ENCODE measurements at places on chromosomes 3 and 15. TPM values are rescaled to one million over a fixed set of nuclear protein-coding genes. Genes with fewer than 3 reads are reported as not detected.
A peak's percentile ranks its signal among the peaks of the same experiment; 100 is the strongest.

DNA sequence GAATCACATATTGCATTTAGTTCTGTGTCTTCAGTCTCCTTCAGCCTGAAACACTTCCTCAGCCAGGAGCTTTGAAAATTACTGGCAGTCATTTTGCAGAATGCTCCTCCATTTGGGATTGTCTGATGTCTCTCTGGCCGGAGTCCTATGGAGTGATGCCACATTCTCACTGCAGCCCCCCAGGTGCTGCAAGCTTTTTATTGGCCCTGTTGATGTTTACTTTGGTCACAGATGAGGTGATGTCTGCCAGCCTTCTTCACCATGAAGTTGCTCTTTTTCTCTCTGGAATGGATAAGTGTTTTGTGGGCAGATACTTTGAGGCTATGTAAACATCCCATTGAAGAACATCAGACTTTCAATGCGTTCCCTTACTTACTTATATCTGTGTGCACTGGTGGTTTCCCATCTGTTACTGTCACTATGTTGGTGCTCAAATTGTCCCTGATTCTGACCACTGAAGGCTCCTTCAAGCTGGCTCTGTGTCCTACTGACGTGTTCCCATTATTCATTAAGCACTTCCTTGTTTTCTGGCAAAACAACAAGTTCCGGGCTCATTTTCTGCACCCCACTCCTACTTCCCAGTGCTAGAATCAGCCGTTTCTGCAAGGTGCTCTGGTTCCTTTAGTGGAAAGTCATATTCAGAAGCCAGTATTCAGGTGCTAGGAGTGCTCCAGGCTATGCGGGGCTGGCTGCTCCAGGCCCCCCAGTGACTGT is 1.4 kb upstream of the CLEC3B start:
- no peaks in the 10 kb centered on the region for H3K27me3 ChIP-seq
- peaks cover 12% of the 10 kb centered on the region for H3K4me1 ChIP-seq
- H3K4me3 ChIP-seq = no peak overlapping the region
- no peaks in the 10 kb centered on the region for H3K36me3 ChIP-seq
- H3K27ac ChIP-seq = no peak overlapping the region
- DNase-seq = no peak

DNA sequence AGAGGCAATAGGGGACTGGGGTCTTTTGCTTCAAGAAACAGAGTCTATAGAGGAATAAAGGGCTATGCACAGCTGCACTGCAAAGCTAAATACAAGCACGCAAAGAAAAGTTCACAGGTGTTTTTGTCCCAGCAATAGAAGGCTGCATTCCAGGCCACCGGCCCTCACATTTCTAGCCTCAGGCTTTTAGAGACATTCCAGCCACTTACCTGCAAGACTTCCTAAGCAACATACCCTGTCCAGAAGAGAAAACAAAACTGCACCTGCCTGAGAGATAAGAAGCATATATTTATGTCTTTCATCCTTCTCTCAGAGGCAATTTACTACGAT is 220.5 kb downstream of the OPA1 start:
- no peak overlapping the region for H3K27ac ChIP-seq
- no peaks in the 10 kb centered on the region for H3K36me3 ChIP-seq
- H3K4me1 ChIP-seq = no peaks in the 10 kb centered on the region
- H3K4me3 ChIP-seq = no peak overlapping the region
- DNase-seq = no peak

GRCh38 chr15:90203922-90204321 is 2.8 kb downstream of the SEMA4B start:
- H3K27me3 ChIP-seq = no peaks in the 10 kb centered on the region
- no peak for DNase-seq
- no peaks in the 10 kb centered on the region for H3K36me3 ChIP-seq
- peaks cover 24% of the 10 kb centered on the region for H3K4me1 ChIP-seq
- no peak overlapping the region for H3K4me3 ChIP-seq

- peaks cover 49% of the 10 kb centered on the region for H3K4me1 ChIP-seq
- no peak for DNase-seq
- no peak overlapping the region for H3K4me3 ChIP-seq
- H3K27ac ChIP-seq = peak overlapping the region; percentile 55
- H3K36me3 ChIP-seq = no peaks in the 10 kb centered on the region
- H3K27me3 ChIP-seq = no peaks in the 10 kb centered on the region
Measured at GRCh38 chr3:46541835-46542234, 24.3 kb downstream of the LRRC2 start.

DNA sequence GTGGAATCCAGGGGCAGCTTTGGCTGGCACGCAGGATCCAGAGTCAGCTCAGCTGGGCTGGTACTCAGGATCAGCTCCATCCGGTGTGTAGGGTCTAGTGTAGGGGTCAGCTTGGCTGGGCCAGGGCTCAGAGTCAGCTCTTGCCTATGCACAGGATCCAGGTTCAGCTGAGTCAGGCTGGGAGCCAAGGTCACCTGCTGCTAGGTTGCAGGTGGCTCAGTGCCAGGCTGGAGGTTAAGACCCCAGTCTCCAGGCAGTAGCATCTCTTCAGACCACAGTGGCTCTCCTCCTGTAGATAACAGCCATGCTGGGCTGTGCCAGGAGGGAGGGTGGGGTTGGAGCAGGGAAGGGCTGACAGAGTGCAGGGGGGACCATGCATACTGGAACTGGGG is 1.8 kb downstream of the HYAL3 start:
- no peak overlapping the region for H3K27ac ChIP-seq
- peaks cover 31% of the 10 kb centered on the region for H3K4me1 ChIP-seq
- no peaks in the 10 kb centered on the region for H3K36me3 ChIP-seq
- no peak overlapping the region for H3K4me3 ChIP-seq
- no peak for DNase-seq
- no peaks in the 10 kb centered on the region for H3K27me3 ChIP-seq

Gene CPOX
- total RNA-seq = 76.3 TPM

DNA sequence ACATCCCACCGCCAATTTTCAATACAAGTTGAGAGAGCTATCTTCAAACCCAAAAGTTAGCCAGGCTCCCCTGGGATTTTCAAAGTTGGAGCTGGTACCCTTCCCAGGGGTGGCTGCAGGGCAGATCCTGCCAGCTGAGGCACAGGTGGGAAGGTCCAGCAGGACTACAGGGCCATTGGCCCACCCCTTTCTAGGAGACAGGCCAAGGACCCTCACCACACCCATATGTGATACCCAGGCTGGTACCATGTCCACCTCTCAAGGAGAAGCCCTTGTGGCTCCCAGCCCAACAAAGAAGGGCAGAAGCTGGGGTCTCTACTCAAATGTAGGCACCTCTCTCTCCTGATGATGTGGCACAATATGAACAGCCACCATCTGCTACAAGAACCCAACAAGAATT is 8.0 kb downstream of the POC1A start:
- H3K4me1 ChIP-seq = peaks cover 6% of the 10 kb centered on the region
- no peaks in the 10 kb centered on the region for H3K27me3 ChIP-seq
- DNase-seq = no peak
- no peak overlapping the region for H3K4me3 ChIP-seq
- no peaks in the 10 kb centered on the region for H3K36me3 ChIP-seq
